ENCODE measurements at places on chromosomes 2 and 18.

- no peak for DNase-seq
These were observed 68.7 kb downstream of the STK39 start for GRCh38 chr2:168178520-168179324.

DNA sequence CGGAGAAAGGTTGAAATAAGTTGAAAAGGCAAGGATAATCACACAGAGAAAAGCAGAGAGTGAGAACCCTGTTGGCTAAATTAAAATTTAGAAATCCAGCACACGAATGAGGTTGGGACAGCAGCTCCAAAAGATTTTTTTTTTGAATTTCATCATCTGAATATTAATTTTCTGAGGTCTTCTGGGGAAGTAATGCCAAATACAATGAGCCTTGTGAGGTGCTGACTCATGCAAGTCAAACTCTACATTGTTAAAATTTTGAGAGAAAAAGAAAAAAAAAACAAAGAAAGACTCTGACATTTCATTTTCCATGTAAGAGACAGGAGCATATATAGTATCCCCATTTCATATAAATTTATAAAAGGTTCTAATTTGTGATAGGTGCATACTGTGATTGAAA, 614.2 kb upstream of the CDH2 start:
- no peak for DNase-seq

DNA sequence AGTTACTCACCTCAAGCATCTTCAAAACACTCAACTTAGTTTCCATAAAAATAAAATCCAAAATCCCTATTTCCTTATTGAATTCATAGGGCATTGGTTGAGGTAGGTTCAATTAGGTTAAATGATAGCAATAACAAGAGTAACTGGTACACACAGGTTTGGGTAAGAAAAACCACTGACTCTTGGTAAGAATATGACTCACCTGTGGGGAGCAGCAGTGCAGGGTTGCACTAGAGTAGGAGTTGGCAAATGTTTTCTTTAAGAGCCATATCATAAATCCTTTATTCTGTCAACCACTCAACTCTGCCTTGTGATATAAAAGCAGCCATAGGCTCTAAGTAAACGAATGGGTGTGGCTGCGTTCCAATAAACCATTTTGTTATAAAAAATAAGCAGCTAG, 71.4 kb upstream of the CDH20 start:
- no peak for DNase-seq

- DNase-seq: no peak
These were observed 14.9 kb upstream of the MBP start for GRCh38 chr18:77147418-77147852.

- DNase-seq: no peak
These were observed 326.2 kb upstream of the LRATD1 start for GRCh38 chr2:14306268-14306861.

DNA sequence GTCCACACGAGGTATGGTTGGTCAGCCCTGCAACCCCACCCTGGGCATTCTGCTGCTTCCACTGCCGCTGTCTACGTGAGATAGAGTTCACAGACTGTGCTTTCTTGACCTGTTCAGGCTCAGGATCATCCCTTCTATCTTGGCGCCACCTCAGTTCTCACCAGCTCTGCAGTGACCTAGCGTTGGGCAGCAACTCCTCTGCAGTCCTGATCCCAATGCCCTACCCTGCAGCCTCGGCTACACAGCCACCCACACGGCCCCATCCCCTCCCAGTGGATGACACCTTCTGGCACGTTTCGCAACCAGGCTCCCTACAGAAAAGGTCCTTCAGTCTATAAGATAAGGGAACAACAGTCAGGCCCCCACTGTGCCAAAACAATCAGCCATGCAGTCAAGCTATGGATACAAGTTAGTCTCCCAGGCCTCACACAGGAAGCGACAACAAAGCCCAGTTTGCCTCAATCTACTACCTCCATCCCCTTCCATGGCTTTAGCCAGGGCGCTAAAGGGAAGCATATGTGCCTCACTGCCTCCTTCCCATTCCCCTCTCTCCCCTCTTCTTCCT, 317.9 kb upstream of the PKDCC start:
- DNase-seq: no peak

DNA sequence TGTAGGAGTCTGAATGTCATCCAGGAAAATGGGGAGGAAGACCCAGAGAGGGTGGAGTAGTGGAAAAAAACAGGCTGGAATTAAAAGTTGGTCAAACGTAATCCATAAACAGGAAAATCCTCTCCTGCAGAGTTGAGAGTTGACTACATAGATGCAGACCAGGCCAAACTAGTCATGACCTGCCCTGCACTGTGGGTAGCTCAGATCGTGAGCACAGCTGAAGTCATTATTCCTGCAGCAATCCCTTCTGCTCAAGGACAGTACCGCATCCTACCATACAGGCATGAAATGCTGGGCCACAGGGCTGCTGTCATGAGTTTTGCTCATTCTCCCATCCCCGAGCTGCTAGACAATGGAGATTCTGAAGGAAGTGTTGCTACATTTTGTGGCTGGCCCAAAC, 352.2 kb downstream of the EN1 start:
- DNase-seq: no peak

- peak; percentile 76 for DNase-seq
These were observed 209.4 kb upstream of the CXCR4 start for GRCh38 chr2:136327162-136327852.

GRCh38 chr2:176130147-176130956, 847 bp downstream of the HOXD8 start:
- no peak for DNase-seq
